GM03348 (cell line): ENCODE measurements at places on chromosomes 5 and 9.

DNA sequence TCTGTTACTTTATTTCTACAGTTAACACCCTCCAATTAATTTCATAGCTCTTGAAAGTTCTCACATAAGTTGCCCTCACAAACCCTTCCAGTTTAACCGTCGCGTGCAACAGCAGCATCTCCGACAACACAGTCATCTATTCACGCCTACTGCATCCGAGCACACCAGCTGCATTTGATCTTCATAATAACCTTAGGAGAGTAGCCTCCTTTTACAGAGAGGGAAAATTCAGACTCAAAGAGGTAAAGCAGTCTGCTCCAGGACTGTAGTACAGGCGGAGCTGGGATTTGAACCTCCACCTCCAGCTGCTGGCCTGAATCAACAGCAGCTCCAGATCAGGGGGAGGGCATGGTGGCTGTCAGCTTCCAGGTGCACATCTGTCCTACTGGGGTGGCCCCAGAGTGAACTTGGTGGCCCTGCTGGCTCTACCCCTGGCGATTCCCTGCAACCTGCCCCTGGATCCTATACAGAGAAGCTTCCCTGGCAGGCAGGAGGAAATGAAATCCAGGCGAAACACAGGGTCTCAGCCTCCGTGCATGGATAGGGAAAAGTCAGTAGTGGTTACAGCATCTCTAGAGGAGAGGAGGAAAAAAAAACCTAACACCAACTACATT is 71.6 kb upstream of the UNC5A start:
- DNase-seq, result no peak

DNA sequence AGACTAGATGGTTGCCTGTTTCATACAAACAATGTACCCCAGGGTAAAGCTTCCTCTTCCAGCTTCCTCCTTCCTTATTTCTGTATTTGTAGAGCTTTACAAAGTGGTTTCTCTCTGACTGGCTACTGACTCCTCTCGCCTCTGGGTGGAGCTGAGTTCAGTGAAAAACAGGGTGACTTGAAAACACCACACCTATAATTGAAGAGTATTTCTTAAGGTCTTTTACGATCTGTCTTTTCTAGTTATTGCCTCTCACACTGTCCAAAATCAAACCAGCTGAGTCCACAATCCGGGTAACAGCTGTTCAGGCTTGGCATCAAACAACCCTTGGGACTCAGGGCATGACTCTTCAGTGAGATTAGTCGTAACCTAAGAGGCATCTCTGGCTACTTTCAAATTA is 200.4 kb downstream of the ARRDC3 start:
- DNase-seq, result peak; percentile 16

DNA sequence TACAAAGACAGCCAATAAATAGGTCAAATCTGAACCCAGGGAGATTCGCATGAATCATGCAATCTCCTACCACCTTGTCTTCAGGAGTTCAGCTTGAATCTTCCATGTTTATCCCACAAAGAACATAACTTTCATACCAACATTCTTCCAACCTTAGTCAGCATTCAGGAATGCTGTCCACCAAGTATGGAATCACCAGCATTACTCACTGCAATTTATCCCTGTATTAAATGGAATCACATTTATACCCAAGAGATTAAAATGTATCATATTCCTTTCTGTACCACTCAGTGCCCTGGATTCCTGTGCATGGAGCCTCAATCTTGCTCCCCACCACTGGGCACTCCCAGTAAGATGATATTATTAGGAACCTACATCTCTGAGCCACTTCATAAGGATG is 162.6 kb downstream of the GLIS3 start:
- peak; percentile 80 for DNase-seq

- DNase-seq, result no peak
Observed at GRCh38 chr5:79872291-79872690, 118.8 kb downstream of the MTX3 start.

- DNase-seq, result no peak
Observed at GRCh38 chr5:67425514-67425913, 228.9 kb upstream of the CD180 start.

DNA sequence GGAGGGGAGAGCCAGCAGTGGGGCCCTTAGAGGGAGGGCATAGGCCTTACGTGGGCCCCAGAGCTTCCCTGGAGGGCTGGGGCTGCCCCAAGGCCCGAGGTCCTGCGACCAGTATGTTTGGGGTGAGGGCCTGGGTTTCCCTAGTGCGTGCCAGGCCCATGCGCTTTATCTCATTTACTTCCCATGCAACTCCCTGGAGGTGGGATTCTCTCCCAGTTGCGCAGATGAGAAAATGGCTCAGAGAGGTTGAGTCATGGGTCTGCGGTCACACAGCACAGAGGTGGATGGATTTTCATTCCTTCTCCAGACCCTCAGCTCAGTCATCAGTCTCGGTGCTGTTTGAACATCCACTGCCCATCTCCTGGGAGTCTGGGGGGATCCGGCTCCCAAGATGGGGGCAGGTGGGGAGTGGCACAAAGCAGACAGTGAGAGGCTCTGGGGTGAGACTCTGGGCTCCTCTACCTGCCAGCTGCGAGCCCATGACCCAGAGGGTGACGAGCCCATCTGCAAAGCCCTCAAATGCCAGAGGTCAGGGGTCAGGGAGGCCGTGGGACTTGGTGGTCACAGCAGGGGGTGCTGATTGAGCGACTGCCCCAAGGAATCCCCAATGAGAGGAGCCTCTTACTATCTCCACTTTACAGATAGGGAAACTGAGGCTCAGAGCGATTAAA is 171.2 kb downstream of the GAPVD1 start:
- no peak for DNase-seq

DNA sequence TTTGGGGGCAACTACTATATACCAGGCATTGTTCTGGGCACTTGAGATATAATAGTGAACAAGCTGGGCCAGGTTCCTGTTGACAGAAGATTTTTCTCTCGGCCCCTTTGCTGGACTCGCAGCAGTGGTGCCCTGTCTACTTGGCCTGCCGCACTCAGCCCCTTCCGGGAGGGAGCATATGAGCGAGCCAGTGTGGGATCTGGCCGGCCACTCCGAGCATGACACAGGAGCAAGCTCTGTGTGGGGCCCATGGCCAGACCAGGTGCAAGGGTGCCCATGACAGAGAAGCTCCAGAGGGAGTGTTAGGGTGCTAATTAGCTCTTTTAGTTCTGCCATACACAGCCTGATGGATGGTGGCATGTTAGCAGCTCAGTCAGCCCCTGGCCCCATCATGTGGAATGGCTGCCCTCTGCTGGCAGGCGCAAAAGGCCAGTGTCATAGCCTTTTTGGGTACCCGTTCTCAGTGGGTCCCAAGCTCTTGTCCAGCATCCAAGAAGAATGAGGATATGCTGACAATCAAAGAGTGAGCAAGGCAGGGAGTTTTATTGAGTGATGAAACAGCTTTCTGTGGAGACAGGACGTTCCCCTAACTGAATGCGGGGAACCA is 9.3 kb upstream of the KIF4B start:
- peak; percentile 11 for DNase-seq

DNA sequence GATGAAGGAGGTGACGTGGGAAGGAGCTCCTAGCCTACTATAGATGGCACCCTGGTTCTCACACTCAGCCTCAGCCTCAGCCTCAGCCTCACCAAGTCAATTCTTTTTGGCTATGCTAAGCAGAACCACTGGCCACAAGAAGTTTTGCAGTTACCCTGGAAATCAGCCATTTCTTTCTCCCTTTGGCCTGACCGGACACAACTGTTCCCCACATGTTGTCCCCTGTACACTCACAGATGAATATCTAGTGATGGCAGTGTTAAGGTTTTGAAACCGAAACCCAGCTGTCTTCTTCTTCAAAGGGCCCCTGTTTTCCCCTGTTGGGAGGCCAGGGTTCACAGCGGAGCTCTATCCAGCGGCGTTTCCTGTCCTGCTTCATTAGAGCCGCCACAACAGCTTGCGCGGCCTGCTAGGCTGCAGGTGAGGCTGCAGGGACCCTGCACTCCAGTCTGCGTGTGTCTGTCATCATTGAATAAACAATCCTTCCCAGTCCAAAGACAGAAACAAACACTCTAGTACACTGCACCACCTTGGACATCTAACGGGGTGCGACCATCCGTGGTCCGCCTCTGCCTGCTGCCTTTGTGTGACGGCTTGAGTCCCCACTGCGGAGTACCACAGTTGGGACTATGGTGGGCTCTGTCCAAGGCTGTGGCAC is 250.5 kb downstream of the DENND1A start:
- no peak for DNase-seq
